ENCODE measurements at places on chromosomes 1 and 21.

- DNase-seq, result no peak
Observed at GRCh38 chr1:109504974-109505373, 4.6 kb downstream of the AMIGO1 start.

DNA sequence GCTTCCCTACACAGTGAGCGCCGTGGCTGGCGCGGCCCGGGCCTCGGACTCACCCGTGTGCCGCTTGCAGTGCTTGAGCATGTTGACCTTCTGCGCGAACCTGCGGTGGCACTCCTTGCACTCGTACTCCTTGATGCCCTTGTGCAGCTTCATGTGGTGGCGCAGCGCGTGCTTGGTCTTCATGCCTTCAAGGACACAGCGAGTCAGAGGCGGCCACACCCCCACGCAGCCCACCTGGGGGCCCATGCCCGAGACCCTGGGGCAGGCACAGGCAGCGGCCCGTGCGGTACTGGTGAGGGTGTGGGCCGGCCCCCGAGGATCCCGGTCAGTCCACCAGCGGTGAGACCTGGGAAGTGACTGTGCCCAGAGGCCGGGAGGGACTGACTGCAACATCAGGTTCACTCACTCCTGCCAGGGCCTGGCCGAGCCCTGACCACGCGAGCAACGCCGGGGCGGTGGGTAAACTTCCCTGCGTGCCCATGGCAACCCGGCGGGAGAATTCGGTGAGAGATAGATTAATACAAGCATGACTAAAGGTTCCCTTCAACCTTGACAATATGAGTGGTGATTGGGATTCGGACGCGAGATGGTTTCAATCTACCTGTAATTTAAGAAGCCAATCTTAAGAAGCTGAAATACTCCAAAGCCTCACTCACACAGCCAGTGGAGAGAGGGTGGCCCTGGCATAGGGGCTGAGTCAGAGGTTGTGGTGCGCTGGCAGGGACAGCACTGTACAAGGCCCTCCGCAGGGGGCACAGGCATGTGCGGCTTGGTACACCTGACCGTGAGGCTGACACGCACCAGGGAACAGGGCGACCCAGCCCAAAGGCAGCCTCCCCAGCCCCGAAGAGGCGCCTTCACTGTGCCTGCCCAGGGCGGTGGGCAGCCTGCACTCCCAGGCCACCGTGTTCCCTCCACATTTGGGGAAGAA is 49.1 kb upstream of the RIPK4 start:
- DNase-seq, result no peak

DNA sequence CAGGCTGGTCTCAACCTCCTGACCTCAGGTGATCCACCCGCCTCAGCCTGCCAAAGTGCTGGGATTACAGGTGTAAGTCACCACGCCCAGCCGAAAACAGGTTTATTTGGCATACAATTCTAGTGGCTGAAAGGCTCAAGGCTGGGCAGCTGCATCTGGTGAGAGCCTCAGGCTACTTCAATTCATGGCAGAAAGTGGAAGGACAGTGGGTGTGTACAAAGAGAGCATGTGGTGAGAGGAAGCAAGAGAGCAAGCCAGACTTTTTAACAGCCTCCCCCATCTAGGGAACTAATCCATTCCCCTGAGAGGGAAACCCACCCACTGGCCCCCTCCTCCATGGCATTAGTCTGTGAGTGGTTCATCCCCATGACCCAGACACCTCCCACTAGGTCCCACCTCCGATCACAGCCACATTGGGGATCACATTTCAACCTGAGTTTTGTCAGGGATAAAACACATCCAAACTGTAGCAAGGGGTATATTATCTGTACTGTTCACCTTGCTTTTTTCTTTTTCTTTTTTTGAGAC is 9.5 kb downstream of the BMP8A start:
- no peak for DNase-seq

- DNase-seq, result no peak
Observed at GRCh38 chr1:8539683-8540082, 221.8 kb downstream of the SLC45A1 start.

GRCh38 chr1:163230827-163231226 is 28.1 kb upstream of the RGS5 start:
- no peak for DNase-seq
